NCI-H1694 (cell line): ENCODE measurements at places on chromosomes 1 and 21.

GRCh38 chr1:215113776-215114153, 31.2 kb downstream of the KCNK2 start:
- DNase-seq, result no peak

DNA sequence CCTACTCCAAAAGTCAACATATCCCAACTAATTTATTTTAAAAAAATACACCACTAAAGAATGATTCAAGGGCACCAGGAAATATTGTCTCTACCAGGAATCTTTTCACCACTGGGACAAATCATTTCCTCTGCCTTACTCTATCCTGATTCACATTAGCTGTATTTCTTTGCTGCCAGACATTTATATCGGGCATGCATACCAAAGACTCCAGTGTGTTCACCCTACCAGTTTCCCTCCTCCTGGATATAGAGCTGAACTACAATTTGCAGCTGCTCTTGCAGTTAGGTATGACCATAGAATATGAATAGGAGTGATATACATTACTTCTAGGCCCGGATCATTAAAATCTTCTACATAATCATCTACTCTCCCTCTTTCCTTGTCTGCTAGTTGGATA, 7.6 kb downstream of the KCNJ6 start:
- no peak for DNase-seq

DNA sequence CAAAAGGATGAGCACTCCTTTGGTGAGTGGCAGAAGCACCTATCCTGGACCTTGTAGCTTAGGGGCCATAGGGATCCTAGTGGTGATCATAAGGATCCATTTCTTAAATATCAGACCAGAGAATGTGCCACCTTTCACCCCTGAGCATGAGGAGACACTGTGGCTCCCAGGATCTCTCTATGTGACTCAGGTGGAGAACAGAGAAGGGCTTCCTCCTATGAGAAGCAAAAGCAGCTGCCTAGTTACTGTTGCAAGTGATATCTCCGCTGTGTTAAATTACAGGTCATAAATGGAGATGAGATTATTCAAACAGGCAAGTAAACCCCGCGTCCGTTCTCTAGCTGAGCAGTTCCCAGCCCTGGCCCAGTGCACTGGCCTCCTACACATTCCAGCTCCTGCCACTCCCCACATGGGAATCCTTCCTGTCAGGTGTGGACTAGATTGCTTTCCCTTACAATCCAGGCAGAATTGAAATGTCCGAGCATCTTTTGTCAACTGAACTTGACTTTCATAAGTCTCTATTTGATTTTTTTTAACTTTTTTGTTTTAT, 26.3 kb downstream of the CLEC20A start:
- DNase-seq, result no peak

DNA sequence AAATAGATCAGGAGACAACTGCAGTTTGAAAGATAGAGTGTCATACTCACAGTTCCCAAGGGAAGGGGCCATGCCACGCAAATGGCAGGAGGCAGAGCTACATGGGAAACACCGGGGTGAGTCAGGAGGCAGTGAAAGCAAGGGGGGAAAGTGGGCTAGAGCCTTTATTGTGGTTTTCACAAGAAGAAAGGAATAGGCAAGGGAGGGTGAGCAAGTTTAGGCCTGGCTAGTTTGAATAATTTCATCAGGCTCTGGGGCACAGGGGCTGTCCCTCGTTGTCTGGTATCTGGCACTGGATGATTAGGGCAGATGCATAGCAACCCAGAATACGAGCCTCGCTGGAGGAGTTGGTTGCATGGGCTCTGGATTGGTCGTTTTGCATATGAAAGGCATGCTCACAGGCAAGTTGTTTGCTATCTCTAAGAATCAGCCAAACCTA, 17.0 kb upstream of the ITLN2 start:
- DNase-seq, result no peak

DNA sequence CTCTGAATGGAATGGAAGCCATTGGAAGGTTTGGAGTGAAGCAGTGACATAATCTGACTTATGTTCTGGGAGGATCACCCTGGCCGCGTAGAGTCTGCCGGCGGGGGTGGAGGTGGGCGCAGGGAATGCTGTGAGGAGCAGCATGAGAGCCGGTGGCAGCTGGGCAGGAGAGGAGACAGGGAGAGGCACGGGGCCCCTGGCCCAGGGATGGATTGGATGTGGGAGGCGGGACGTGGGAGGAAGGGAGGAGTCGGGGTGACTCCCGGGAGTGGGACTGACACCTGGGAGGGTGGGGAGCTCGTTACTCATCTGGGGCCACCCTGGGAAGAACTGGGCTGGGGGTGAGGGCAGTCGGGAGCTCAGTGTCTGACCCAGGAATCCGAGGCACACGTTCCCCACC, 10.4 kb upstream of the KCNAB2 start:
- no peak for DNase-seq

- DNase-seq, result no peak
Observed at GRCh38 chr1:51734896-51735745, 118.2 kb downstream of the OSBPL9 start.

DNA sequence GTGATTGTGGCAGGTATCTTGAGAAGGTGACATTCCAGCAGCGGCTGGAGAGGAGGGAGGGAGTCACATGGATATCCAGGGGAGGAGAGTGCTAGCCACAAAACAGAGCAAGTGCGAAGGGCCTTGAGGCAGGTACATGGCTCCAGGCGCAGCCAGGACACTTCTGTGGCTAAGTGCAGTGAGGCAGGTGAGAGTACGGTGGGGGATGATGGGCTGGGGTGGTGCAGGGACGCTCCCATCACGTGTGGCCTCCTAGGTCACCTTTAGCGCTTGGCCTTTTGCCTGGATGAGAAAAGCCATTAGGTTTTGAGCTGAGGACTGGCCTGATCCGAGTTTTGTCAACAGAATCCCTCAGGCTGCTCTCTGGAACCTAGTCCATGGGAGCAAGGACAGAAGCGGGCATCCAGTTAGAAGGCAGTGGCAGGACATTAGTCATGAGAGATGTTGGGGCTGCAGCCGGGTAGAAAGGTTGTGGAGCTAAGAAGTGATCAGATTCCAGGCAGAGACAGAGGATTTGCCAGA, 31.6 kb downstream of the SMYD2 start:
- no peak for DNase-seq

GRCh38 chr21:40556442-40556968, 290.5 kb downstream of the DSCAM start:
- DNase-seq, result no peak

DNA sequence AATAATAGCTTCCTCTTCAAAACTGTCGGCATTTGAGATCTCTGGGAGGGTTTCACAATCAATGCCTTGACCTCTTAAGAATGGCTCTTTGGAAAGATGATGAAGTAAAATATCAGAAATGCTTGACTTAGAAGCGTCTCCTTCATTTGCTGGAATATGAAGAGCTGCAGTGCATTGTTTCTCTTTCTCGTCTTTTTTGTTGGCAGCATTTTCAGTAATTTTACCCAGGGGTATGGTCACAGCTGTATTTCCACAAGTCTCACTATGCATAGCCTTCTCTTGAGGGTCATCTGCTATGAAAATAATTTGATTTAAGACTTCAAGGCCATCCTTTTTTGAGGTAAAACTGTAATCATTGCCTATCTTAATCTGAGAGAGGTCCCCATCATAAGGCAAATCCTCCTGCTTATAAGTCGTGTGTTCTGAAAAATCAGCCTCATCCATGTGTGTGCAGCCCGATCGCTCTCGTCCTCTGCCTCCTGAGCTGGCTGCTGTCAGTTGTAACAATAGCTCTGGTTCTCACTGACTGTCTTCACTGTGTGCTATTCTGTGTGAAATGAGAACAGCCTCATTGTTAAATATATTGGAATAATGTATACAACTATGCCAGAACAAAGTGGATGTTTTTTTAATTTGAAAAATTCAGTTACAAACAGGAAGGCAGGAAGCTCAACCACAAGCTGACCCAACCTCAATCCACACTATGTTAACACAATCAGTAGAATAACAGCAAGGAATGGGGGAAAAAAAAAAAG, 4.5 kb downstream of the AKNAD1 start:
- no peak for DNase-seq

GRCh38 chr1:93344886-93345632, 648 bp upstream of the DR1 start:
- no peak for DNase-seq

DNA sequence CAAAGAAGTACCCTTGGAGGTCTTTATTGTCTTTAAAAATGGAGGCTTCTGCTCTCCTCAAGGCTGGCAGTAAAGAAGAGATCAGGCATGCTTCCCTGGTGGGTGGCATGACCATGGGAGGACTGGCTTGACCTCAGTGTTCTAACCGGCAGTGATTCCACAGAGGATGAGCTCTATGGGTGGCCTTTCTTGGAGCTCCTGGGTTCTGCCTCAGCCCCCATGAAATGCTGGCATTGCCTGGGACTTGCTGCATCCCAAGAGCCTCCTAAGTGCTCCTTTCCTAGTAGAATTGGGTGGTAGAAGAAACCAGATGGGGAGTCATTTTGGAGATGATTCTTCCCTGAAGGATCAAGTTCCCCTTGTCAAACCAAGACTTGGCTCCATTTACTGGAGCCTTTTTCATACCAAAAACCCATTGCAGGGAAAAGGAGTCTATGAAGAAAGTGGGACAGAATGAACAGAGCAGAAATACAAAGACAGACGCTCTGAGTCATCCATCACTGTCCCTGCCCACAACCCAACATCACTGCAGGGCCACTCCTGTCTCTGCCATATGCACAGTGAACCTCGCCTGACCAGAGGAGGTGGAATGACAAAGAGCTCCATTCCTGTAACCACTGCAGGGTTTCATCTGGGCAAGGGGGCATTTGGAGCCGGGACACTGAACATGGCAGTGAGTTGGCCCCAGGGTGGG, 42.4 kb downstream of the RIMS3 start:
- DNase-seq, result no peak

- DNase-seq, result no peak
Observed at GRCh38 chr1:243443557-243443956, 187.7 kb downstream of the SDCCAG8 start.

DNA sequence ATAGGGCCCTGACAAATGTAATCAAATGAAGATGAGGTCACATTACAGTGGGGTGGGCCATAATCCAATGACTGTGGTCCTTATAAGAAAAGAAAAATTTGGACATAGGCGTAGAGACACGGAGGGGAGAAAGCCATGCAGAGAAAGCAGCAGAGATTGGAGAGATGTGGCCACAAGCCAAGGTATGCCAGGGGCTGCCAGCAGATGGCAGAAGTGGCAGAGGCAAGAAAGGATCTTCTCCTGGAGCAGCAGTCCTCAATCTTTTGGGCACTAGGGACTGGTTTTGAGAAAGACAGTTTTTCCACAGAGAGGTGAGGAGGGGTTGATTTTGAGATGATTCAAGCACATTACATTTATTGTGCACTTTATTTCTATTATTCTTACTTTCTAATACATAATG, 355.1 kb downstream of the NPHP4 start:
- DNase-seq, result peak; percentile 54

DNA sequence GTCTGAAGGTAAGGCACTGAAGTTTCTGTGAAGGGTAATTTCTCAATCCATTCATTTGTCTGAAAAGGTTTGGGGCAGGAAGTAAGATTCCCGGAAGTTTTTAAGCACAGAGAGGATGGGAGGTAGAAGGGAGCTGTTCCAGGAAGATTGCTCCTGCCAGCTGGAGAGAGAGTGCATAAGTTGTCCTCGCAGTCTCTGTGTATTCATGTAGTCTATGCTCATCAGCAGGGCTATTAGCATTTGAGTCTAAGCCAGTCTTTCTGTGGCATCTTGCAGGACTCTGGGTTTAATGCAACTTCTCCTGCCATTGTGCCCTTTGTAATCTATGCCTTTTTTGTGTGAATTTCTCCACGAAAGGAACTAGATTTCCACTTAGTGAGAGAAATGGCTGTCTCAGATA, 140.8 kb upstream of the FGGY start:
- DNase-seq, result no peak
